ENCODE measurements at places on chromosomes 12 and 14.

DNA sequence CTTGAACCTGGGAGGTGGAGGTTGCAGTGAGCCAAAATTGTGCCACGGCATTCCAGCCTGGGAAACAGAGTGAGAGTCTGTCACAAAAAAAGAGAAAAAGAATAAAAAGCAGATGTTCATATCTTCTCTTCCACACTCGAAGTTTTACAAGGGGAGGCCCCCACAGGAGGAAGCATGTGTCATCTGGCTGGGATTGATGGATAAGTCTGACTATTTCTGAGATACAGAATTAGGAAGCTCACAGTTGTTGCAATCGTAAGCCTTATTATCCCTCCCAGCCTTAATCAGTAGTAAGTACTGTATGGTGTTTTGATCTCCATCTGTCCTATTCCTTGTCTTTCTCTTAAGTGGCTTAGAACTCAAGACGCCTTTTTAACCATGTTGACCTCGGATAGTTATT lies 31.9 kb upstream of the RASSF8 start:
- DNase-seq: no peak

DNA sequence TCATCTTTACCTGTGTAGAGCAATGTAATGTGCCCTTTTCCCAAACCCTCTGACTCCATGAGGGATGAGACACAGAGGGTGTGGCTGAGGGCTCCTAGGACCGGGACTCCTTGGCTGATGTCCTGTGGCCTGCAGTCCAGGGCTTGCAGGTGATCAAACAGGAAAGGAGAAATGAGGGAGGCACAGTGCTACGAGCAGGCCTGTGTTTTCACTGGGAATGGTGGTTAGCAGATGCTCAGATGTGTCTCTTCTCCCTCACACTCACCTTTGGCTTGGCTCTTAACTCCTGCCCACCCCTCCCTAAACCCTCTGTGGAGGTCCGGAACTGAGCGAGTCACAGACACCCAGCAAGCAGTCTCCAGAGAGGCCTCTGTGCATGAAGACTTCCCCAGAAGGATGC lies 254.4 kb downstream of the DAD1 start:
- no peak for DNase-seq

- DNase-seq: no peak
Measured at GRCh38 chr12:84047881-84048280, 864.7 kb downstream of the SLC6A15 start.

GRCh38 chr12:27554421-27555186 lies 30.6 kb downstream of the PPFIBP1 start:
- no peak for DNase-seq

DNA sequence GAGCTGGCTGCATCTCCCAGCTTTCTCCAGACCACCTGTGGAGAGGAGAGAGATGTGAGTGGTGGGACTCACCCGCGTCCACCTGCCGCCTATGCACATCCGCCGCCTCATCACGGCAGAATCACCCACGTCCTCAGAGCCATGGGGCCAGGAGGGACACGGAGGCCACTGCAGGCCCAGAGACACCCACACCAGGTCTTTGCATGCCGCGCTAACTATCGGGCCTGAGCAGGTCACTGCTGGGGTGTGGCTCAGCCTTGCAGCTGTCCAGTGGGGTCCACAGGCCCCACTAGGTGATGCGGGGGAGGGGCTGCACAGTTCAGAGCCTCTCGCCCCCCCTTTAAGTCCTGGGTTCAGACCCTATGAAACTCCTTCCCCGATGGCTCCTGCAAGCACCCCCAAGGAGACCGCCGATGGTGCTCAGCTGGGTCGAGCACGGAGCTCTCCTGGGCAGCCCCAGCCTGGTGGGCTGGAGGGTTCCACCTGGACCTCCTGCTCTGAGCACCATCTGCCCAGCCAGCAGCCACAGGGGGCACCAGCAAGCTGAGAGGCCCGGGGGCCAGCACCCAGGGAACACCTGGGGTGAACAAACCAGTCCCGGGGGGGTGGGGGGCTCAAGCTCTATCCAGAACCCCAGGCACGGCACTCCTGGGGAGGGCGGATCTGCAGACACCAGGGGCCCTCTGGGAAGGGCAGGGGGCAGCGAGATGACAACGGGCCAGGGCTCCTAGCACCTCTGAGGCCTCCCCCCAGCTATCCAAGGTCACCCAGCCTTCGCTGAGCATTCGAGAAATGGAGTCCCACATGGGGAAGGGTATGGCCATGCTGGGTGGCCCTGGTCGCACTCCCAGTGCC lies 34.3 kb downstream of the CCNK start:
- no peak for DNase-seq

DNA sequence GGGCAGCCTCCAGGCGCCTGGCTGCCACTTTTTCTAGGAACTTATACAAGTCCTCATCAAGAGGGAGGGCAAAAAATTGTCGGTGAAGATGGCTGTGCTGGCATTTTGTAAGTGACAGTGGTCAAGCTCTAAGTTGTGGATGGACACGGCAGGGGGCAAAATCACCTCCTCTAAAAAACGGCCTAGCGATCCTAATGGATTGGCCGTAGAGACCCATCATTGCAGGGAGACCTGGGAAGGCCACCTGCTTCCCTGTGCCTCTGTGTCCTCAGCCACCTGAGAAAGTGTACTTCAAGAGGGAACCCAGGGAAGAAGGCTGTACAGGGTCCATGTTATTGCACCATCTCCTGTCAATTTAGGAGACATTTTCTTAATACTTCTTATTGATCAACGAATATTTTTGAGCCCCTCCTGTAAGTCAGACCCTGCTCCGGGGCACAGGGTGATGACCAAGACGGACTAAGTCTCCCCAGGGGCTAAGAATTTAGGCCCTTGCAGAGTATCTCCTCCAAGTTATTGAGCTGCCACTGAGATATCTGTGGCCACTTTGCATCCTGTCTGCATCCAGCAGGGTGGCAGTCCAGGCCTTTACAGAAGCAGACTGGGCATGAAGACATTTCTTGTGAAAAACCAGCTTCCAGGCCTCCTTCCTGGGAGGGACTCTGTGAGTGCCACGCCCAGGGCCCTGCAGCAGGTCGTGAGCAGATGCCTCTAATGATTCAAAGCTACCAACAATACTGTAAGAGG lies 40.5 kb downstream of the PSMA6 start:
- peak; percentile 85 for DNase-seq

- DNase-seq: no peak
Measured at GRCh38 chr12:130117701-130118100, 44.6 kb upstream of the FZD10 start.

DNA sequence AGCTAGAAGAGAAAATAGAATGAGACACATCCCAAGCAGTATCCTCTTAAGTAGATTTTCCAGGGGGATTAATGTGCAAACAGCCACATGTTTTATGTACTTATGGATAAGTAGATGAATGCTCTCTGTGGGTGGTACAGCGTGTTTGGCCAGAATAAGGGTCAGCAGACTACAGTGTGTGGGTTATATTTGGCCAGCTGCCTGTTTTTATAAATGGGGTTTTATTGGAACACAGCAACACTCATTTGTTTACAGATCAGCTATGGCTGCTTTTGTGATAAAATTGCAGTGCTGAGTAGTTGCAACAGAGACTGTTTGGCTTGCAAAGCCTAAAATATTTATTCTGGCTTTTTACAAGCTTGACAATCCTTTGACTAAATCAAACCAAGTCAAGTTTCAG lies 780.2 kb upstream of the SEL1L start:
- DNase-seq: no peak

DNA sequence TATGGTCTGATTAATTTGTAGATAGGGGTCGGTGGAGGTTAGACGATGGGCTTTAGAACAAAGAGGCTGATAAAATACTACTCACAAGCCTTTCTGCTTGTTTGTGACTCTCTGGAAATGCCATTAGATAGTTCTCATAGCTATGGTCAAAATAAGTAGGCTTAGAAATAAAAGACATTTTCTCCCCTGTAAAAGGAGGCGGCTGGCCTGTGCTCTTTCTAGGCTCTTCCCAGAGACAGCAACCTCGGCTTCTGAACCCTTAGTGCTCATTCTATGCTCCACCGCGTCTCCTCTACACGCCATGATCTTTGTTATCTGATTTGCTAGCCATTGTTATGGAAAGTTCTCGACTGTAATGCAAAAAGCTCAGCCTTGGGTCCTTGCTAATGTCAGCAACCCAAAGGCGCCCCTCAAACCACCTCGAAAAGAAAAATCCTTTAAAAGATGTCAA lies 64.5 kb downstream of the CRADD start:
- no peak for DNase-seq

DNA sequence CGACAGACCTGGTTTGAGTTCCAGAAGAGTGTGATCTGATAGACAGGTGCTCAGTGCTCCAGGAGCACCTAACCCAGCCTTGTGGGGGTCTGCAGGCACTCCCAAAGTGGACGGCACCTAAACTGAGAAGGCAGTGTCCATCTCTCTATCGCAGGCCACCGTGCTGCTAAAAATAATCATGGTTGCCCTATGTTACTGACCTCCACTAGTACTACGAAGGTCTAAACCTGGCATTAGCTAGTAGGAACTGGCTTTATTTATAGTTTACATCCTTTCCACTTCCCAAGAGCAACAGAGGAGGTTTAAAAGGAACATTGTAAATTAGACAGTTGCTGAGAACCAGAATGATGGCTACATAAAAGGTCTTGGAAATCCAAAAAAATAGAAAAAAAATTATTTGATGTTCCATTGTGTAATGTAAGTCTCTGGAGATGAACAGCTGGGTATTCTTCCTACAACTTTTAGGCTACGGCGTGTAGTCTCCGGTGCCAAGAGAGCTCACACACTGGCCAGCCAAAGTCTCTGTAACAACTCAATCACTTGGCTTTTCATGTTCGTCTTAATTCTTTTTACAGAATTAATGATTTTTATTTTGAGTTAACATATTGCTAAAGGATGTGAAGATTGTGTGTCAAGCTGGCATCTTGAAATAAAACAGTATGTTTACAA lies 27.3 kb downstream of the PPFIBP1 start:
- DNase-seq: no peak

DNA sequence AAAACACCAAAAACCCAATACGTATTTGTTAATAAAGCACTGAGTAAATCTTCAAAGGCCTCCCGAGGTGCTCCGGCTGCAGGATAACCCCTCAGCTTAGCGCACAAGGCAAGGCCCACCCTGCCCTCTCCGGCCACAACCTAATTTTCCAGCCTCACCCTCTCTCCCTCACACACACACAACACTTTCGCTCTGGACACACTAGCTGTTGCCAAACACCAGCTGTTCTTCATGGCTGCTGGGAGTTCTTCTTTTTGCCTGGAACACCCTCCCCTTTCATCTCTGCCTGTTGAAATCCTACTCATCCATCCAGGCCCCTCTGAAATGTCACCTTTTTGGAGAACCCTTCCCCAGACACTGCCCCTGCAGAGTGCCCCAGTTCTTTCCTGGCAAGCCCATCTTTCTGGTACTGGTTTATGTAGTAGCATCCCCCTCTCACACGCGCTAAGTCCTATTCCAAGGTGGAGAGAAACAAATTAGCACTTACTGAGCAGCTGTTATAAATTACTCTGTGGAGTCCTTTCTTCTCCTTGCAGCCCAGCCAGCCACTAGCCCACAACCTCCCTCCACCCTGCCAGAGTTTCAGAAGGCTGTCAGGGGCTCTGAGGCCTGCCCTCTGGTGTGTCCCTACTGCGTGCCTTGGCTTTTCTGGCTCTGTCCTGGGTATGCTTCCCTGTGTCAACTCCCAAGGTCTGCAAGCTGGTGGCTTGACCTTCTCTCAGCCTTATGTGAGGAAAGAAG lies 805 bp upstream of the CRACR2A start:
- DNase-seq: peak; percentile 54

GRCh38 chr14:103356024-103356682 lies 22.1 kb downstream of the EIF5 start:
- DNase-seq: no peak

DNA sequence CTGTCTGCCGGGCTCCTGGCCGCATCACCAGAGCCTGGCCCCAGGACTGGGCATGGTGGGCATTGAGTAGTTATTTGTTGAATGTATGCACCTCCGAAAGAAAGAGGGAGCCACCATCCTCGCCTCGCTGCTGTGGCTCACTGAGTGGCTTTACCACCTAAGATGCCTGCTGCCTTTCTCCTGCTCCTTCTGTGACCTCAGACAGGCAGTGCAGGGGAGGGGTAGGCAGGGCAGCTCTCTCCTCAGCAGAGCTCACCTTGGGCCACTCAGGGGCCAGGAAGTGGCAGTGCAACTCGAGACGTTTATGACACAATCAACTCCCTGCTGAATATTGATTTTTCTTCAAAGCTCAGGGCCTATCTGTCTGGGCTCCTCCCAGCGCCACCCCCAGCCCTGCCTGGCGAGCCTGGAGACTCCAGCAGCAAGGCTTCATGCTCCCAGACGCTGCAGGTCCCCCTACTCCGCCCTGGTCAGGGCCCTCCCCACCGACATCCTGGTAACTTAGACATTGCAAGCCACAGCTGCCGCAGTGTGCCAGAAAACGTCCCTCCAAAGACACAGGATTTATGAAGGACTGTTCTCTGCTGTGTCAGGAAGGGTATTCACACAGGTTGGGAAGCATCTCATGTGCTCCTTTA lies 84.3 kb upstream of the DIO3 start:
- DNase-seq: no peak

GRCh38 chr12:93441081-93441616 lies 598 bp downstream of the UBE2N start:
- DNase-seq: peak; percentile 50

DNA sequence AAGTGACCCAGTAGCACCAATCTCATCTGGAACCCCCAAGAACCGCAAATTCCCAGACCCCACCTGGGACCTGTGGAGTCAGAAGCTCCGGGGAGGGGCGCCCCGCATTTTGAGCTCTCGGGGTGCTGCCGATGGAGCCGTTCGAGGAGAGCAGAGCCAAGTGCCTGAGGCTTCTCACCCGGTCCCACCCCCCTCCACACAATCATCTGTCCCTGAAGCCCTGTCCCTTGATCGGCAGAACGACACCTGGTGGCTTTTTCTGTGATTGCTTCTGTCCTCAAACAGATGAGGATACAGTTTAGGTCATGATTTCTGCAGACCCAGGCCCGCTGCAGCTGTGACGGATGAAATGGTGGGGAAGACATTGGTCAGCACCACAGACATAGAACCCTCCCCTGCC lies 74.7 kb downstream of the NOC4L start:
- DNase-seq: peak; percentile 16

DNA sequence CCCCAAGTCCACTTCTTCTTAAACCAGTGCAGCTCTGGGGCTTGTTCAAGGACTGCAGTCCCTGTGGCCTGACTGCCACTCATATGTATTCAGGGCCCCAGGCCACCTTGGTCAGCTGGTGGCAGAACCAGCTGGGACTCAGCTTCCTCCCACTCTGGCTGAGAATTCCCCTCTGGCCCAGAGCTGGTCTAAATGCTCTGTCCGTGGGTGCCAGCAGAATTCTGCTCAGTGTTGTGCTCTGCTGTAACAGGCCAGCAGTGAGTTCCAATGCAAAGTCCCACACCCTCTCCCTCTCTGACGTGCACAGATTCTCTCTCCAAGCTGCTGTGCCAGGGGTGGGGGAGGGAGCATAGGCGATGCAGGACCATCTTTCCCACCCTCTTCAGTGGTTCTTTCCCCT lies 210.4 kb upstream of the RGS6 start:
- DNase-seq: no peak

- DNase-seq: no peak
Measured at GRCh38 chr14:43307836-43308235, 1199.2 kb downstream of the FSCB start.

- DNase-seq: no peak
Measured at GRCh38 chr12:31507966-31508365, 83.0 kb downstream of the DENND5B start.

- DNase-seq: no peak
Measured at GRCh38 chr12:80877721-80878265, 59.9 kb downstream of the LIN7A start.

Data from suppressor macrophage treated with lipopolysaccharide for 4 hours (primary cell).